ENCODE measurements at places on chromosomes 6 and 20.

GRCh38 chr6:106693418-106693817 lies 64.0 kb downstream of the QRSL1 start:
- DNase-seq: no peak

DNA sequence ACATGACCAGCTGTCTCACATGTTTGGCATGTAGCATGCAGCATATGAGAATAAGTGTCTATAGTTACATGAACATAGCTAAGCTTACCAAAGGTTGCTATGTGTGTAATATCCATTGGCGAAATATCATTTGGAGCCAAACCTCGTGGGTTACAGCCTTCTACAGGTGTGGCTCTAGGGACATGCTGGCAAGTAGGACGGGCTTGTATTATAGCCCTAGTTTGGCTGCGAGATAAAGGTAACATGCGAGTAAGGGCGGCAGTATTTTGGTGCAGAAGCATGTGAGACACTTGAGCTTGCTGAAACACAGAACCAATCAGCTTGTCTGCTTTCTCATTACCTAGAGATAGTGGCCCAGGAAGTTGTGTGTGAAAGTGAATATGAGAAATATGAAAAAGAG lies 6.5 kb upstream of the ABHD12 start:
- DNase-seq: no peak

DNA sequence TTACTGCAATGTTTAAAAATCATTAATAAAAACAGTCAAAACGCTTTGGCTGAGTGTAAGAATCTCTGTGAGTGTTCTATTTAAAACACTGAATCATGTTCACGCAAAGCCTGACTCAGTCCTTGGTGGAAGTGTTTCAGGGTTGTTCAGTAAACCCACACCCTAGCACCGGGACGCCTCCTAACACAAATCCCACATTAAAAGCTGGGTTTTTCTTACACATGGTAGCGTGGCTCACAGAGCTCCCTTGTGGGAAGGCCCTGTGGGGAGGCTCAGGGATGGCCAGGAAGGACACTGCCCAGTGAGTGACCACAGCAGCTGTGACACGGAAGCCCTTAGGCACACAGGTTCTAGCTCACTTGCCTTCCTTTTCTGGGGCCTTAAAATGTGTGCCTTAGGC lies 80.2 kb downstream of the GMPR start:
- no peak for DNase-seq

GRCh38 chr20:10501402-10501801 lies 66.3 kb downstream of the SLX4IP start:
- peak; percentile 91 for DNase-seq

- no peak for DNase-seq
Observed at GRCh38 chr6:130517444-130517931, 151.7 kb downstream of the TMEM200A start.

DNA sequence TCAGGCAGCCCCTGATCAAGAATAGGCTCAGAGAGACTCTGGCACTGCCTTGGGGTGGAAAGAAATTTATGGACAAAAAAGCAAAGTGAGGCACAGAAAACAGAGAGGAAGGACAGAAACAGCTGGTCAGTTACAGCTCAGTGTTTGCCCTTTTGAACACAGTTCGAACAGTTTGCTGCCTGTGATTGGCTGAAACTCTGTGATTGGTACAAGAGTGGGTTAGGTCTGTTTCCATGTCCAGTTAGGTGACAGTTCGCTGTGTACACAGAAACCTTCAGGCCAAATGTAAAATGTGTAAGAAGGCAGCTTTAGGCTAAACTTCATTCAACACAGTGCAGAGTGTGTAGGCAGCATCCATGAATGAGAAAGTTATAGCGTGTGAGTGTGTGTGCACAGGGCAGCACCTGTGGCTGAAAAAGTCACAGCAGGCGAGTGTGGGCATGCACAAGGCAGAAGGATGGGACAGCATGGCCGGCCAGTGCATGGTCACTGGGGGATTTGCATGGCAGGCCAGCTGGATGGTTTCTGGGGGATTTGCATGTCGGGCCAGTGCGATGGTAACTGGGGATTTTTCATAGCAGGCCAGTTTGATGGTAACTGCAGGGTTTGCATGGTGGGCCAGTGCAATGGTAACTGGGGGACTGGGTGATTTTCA lies 75.4 kb upstream of the FRMD1 start:
- DNase-seq: no peak

DNA sequence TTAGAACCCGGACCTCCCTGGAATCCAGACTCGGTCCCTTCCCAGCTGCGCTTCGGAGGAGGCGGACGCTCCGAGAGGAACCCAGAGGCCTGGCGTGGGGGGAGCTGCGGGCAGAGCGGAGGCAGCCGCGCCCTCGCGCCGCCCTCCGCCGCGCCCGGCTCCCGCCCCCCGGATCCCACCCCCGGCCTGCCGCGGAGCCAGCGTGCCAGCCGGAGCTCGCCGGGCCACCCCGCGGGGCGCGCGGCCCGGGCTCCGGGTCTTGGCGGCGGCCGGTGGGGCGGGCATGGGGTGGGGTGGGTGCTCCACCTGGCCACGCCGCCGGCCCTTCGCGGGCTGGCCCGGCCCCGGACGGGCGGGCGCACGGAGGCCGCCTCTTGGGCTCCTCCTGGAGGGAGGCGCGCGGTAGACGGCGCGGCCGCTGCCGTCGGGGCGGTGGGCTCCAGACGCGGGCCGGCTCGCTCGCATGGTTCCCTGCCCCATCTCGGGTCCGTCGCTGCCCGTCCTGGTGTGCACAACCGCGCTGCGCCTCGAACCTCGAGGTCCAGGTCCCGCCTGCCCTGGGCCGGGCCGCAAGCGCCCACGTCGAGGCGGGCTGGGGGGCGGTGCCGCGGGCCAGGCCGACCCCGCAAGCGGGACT lies 592 bp upstream of the CDYL start:
- peak; percentile 81 for DNase-seq

GRCh38 chr6:8082954-8083858 lies 19.0 kb upstream of the BLOC1S5 start:
- DNase-seq: no peak

DNA sequence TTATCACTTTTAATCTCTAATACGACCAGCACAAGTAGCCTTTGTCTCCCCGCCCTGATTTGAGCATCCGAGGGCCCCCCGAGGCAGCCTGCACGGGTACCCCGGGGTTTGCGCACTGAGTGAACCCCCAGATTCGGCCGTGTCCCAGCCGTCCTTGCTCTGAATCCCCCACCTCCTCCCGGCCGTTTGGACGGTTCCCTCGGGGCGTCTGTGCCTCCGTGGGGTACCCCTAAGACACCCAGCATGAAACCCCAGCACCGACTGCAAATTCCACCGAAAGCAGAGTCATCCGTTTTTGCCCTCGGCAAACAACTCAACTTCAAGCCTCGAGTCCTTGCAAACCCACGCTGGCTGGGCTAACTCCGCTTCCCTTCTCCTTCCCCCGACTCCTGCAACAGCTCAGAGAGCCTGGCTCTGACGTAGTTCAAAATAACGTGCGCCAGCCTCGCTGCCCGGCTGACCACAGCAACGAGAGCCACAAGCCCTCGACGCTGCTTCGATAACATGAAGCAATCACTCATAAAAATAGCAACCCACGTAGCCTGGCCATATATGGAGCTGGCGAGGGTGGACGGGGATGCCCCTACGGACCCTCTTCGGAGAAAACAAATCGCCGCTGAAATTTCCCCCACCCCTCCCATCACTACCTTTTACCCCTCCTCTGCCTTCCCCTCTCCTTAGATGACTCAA lies 764 bp upstream of the SNAP25 start:
- DNase-seq: no peak

DNA sequence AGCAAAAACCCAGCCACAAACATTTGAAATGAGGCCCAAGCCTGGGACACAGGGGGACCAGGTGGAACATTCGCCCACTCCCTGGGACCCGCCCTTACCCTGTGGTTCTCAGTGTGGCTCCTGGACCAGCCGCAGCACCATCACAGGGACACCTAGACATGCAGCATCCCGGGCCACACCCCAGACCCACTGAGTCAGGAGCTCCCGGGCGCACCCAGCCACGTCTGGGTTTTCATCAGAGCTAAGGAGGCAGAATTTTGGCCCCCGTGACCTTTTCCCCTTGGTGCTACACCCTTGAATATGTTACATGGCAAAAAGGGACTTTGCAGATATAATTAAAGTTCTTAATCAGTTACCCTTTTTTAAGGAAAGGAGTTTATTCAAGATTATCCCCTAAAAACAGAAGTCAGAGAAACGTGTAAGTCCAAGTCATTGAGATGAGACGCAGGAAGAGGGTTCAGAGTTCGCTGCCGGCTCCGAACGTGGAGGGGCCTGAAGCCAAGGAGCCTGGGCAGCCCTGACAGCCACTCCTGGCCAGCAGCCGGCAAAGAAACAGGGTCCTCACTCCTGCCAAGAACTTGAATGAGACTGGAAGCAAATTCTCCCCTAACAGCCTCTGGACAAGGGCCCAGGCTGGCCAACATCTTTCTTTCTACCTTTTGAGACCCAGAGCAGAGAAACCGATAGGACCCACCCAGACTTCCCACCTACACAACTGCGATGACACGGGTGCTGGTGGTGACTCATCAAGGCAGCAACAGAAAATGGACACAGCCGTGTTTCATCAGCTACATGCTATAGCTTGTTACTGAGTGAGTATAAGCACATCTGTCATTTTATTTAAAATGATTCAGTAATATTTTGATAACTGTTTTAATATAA lies 25.3 kb downstream of the BFSP1 start:
- no peak for DNase-seq

- no peak for DNase-seq
Observed at GRCh38 chr6:127053032-127053874, 65.2 kb upstream of the RSPO3 start.

- no peak for DNase-seq
Observed at GRCh38 chr6:88174906-88175305, 8.8 kb upstream of the CNR1 start.

DNA sequence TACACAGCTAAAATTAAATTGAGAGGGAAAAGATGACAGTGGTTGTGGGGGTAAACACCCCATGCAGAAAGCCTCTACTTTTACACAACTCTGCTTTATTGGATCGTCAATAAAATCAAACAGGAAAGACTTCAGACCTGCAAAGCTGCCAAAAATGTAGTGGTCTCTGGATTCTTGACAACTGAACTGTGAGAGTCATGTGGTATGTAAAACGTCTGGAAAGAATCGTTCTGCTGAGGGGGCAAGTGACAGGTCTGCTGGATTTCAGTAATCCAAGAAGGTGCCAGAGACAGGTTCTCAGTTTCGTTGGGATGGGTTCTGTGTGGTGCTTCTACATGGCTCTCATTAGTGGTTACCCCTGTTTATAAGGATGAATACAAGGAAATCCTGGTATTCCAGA lies 63.3 kb downstream of the TSPYL4 start:
- no peak for DNase-seq

GRCh38 chr6:23180504-23181293 lies 611.3 kb downstream of the HDGFL1 start:
- DNase-seq: no peak

All from KBM-7 (cell line).